ENCODE measurements at places on chromosomes 6 and 20.

DNA sequence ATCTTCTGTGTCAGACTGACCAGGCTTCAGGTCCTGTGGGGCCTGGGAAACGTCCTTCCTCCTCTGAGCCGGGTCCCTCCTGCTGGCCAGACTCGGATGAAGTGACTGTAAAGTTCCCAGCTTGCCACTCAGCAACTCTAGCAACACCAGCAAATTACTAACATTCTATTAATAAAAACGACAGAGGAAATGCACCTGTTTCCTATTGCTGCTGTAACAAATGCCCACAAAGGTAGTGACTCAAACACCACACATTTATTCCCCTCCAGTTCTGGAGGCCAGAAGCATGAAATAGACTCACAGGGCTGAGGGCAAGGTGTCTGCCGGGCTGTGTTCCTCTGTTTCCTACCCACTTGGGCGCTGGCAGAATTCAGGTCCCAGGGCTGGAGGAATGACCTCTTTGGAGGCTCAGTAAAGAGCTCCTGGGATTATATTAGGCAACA is 48.8 kb downstream of the CTCFL start:
- ATAC-seq = peak; percentile 19

DNA sequence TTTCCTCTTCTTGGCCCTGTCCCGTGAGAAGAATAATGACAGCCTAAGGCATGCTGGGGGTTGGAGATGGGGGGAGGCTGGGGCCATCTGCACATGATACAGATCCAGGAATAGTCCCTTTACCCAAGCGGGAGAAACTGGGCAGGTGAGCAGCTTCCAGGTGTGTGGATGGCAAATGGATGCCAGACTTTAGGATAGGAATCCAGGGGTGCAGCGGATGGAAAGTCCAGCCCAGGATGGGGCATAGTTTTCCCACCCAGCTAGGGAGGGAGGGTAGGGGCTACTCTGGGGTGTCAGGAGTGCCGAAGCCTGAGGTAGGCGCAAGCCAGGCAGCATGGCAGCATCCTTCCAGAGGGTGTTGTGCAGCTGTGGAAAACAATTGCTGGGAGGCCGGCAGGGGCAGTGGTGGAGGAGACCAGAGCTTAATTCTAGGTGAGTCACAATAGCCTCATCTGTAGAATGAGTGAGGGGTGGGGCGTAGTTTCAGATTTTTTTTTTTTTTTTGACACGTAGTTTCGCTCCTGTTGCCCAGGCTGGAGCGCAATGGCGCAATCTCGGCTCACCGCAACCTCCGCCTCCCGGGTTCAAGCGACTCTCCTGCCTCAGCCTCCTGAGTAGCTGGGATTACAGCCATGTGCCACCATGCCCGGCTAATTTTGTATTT is 15.4 kb upstream of the FAM110A start:
- ATAC-seq = no peak

- ATAC-seq = no peak
These were observed 74.7 kb downstream of the BTBD3 start for GRCh38 chr20:11992426-11992825.

- ATAC-seq = no peak
These were observed 492.5 kb upstream of the FLRT3 start for GRCh38 chr20:14829906-14830305.

DNA sequence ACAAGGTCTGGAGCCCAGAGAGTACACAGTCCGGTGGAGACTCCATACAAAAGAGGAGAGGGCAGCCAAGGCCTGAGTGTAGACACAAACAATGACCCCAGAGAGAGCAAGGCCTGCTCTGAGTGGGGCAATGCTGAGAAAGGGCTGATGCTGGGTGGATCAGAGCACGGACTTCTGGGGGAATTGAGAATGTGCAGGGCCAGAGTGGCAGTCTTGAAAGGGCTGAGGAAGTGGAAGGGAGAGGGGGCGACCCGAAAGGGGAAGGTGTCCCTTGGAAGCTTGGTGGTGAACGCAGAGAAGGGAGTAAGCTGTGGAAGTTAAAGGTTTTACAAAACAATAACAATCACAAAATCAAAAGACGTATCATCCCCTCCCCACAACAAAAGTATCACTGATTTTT is 12.0 kb upstream of the GRM4 start:
- ATAC-seq = no peak

GRCh38 chr6:46628976-46629375 is 23.6 kb downstream of the CYP39A1 start:
- no peak for ATAC-seq

DNA sequence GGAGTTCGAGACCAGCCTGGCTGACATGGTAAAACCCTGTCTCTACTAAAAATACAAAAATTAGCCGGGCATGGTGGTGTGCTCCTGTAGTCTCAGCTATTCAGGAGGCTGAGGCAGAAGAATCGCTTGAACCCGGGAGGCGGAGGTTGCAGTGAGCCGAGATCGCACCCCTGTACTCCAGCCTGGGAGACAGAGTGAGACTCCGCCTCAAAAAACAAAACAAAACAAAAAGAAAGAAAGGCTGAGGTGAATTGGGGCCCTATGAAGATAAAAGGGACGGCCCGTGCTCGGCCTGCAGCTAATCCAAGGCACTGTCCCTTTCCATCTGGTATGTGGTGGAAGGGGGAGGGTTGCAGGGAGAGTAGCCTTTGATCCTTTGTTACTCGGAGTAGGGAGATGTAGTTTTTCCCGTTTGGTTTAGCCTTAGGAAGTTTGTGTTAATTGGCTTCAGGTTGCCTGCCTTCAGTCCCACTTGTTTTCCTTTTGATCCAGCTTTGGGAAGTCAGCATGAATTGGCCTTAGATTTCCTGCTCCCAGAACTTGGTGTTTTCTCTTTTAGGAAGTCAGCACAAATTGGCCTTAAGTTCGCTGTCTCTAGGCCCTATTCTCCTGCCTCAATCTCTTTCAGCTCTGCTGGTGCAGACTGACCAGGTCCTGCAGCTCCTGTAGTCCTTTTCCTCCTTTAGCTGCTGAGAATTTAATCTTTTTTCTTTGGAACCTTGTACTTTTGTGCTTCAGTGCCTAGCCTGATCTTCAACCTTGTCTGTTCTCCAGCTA is 36.1 kb upstream of the PAQR8 start:
- no peak for ATAC-seq
